ENCODE measurements at places on chromosomes 6 and 20.

DNA sequence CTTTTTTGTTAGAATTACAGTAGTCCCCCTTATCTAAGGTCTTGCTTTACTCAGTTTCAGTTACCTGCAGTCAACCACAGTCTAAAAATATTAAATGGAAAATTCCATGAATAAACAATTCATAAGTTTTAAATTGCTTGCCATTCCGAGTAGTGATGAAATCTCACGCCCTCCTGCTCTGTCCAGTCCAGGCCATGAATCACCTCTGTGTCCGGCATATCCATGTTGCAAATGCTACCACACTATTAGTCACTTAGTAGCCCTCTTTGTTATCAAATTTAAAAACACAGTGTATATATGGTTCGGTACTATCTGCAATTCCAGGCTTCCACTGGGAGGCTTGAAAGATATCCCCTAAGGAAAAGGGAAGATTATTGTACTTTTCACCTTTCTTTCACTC is 164.6 kb upstream of the FAM83B start:
- DNase-seq = no peak

DNA sequence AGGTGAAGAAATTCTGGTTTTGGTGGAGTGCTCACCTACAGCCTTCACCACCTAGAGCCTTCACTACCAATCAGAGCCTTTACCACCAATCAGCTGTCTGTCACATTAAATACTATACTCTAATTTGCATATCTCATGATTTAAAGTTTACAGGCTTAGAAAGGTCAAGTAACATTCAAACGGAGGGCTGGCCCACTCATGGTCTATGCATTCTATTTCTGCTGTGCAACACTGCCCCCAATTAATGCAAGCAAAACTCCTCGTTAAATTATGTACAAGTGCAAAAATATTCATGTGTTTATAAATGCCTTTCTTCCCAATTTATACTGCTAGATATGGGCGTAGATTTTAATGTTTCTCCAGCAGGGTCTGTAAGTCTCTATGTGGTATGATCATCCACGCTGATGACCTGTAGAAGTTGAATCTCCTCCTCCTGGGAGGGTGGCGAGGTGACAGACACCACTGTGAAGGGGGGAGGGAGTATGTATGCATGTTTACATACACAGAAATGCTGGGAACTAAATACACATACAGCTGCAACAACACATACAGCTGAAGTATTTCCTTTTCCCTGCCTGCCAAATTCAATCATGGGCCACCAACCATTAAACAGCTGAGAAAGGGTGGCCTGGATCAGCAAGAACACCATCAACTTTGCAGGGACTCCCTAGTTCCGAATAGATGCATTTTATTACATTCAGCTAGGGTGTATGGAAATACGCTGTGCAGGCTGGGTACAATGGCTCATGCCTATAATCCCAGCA is 13.1 kb downstream of the RRAGD start:
- no peak for DNase-seq

DNA sequence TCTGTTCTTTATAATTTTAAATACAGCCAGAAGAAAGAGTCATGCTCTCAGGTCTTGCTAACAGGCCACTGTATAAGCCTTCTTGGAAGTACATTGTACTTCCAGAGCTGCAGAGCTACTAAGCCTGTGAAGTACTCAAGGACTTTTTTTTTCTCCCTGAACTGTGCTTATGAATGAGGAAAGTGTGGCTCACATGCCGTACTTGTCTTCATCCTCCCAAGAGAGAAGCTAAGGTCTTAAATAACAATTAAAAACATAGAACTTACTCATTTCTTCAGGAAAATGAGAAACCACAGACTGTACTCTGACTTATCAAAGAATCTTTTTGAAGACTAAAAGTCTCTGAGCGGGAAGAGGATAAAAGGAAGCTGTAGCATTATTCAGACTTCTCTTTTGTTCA is 218.3 kb downstream of the HTR1B start:
- no peak for DNase-seq

GRCh38 chr20:22914291-22914690 is 120.8 kb upstream of the SSTR4 start:
- DNase-seq = no peak

DNA sequence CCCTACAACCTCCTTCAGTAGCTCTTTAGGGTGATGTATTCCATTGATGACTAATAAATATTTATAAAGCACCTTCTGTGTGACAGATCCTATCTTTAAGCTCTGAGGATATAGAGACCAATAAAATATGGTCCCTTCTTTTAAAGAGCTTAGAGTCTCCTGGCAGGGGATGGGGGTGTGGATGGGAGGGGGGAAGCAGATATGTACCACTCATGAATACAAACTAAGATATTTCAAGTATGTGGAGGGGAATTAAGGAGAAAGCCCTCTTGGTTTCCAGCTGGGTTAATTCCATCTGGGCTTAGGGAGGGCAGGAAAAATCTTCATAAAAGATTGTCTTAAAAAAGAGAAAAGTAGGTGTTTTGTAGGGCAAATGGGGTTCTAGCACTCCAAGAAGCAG is 21.6 kb upstream of the FBXO9 start:
- no peak for DNase-seq

- DNase-seq = peak; percentile 9
Measured at GRCh38 chr6:20404641-20405032, 3.0 kb downstream of the E2F3 start.

- no peak for DNase-seq
Measured at GRCh38 chr6:44474643-44475042, 87.1 kb downstream of the CDC5L start.

GRCh38 chr6:134447883-134448387 is 130.0 kb upstream of the SGK1 start:
- DNase-seq = no peak

GRCh38 chr6:56947924-56948323 is 7.0 kb upstream of the BEND6 start:
- DNase-seq = no peak

GRCh38 chr6:21885532-21886114 is 292.1 kb downstream of the SOX4 start:
- no peak for DNase-seq

Data from activated CD8-positive, alpha-beta memory T cell treated with anti-CD3 and anti-CD28 coated beads for 48 hours (primary cell).